ENCODE measurements at places on chromosomes 7 and 10. TPM values are rescaled to one million over a fixed set of nuclear protein-coding genes. Genes with fewer than 3 reads are reported as not detected.
A peak's percentile ranks its signal among the peaks of the same experiment; 100 is the strongest.

GRCh38 chr7:142880876-142881505, 4.6 kb downstream of the TRPV6 start:
- DNase-seq = peak; percentile 43

Gene GRM3
- not detected for total RNA-seq

DNA sequence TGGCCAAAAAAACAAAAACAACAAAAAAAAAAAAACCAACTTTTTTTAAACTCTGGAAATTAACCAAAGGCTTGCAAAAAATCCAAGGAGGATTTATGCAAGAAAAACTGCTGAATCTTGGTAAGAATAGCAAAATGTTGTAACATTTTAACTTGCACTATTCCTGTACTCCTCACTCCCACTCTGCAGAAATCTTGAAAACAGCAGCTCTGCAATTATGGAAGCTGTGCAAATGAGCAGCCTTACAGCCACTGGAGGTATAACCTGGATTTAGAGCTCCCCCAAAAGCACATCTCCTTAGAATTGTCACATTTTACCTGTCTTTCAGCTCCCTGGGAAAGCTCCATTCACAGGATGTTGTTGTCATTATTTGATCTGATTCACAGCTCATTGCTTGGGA, 41.8 kb upstream of the LRGUK start:
- DNase-seq = no peak

Gene IPMK
- 5.8 TPM for total RNA-seq

DNA sequence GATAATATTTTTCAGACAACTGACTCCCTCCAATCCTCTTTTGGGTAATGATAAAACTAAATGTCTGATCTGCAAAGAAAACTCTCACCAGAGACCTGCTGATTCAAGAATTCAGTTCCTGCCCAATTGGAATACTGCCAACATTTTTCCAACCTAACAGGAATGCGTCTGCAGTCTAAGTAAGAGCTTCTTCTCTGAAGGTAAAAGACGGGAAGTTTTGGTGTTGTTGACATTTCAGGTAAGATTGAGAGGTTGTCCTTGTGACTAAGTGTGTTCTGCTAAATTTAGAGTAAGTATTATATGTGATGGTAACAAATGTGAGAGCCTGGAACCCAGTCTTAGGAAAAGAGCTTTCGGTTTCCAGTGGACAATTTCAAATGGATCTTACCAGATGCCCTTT, 17.6 kb downstream of the IFIT5 start:
- peak; percentile 32 for DNase-seq

Gene MOGAT3
- total RNA-seq = not detected

Data from SJSA1 (cell line).